ENCODE measurements at places on chromosomes 4 and X.

- DNase-seq: no peak
Measured at GRCh38 chr4:76696109-76696508, 201.8 kb downstream of the SOWAHB start.

DNA sequence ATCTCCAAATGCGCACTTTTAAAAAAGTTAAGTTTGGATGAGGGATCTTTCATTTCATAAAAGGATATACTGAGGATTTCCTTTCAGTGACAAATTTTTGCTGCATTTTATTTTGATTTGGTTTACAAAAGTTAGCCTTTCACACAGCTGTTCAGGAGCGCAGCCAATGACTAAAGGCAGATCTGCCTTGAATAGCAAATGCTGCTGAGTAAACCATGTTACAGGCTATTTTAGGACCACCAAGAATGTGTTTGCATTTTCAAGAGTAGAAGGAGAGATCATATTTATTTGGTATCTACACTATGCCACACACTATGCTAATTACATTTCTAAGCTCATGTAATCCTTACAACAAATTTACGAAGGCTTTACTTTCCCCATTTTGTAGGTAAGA is 92.1 kb downstream of the MAMLD1 start:
- no peak for DNase-seq

DNA sequence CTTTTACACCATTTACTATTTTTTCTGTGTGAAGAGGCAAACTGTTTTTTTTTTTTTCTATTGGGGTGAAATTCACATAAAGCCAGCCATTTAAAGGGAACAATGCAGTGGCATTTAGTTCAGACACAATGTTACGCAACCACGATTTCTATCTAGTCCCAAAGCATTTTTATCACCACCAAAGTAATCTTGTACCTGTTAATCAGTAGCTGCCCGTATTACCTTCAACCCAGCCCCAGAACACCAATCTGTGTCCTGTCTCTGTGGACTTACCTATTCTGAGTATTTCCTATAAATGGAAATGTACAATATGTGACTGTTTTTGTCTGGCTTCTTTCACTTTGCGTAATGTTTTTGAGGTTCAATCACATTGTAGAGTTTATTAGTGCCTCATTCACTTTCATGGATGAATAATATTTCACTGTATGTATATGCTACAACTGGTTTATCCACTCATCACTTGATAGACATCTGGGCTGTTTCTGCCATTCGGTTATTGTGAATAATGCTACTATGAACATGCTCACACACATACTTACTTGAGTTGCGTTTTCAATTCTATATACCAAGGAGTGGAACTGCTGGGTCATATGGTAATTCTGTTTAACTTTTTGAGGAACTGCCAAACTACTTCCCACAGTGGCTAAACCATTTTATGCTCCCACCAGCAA is 116.2 kb downstream of the CDS1 start:
- no peak for DNase-seq

- DNase-seq: no peak
Measured at GRCh38 chr4:81135501-81135900, 79.5 kb downstream of the PRKG2 start.

- peak; percentile 20 for DNase-seq
Measured at GRCh38 chr4:6225469-6225868, 25.1 kb upstream of the JAKMIP1 start.

- DNase-seq: no peak
Measured at GRCh38 chrX:110915111-110915510, 119.5 kb upstream of the CHRDL1 start.

Measured in activated CD4-positive, alpha-beta T cell treated with anti-CD3 and anti-CD28 coated beads, Interleukin-10, Interleukin-2, amounts not matched to agents 100 ng/mL and 50 ng/mL, durations not matched to agents 16 hours and 8 hours (primary cell).